Trophoblast cell (in vitro differentiated cells and primary cell): ENCODE measurements at places on chromosomes 4 and X.

- DNase-seq = no peak
These were observed 1512.2 kb downstream of the C4orf33 start for GRCh38 chr4:130608121-130608520.

GRCh38 chrX:2664502-2664901 is 26.6 kb upstream of the CD99 start:
- no peak for DNase-seq

GRCh38 chrX:28487818-28488217 is 99.4 kb upstream of the IL1RAPL1 start:
- DNase-seq = no peak

GRCh38 chr4:3074846-3075651 is 568 bp downstream of the HTT start:
- peak; percentile 45 for DNase-seq

- peak; percentile 9 for DNase-seq
These were observed 30.5 kb downstream of the PLAC8 start for GRCh38 chr4:83083925-83084475.

DNA sequence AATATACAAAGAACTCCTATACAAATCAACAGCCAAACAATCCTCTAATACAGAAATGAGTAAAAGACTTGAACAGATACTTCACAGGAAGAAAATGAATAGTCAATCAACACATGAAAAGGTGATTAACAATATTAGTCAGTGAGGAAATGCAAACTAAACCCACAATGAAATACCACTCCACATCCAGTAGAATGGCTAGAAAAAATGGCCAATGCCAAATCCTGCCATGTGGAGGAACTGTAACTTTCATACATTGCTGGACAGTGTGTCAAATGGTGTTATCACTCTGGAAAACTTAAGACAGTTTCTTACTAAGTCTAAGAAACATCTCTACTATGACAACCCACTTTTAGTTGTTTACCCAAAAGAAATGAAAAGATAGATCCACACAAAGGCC is 59.5 kb downstream of the NSG1 start:
- peak; percentile 71 for DNase-seq

DNA sequence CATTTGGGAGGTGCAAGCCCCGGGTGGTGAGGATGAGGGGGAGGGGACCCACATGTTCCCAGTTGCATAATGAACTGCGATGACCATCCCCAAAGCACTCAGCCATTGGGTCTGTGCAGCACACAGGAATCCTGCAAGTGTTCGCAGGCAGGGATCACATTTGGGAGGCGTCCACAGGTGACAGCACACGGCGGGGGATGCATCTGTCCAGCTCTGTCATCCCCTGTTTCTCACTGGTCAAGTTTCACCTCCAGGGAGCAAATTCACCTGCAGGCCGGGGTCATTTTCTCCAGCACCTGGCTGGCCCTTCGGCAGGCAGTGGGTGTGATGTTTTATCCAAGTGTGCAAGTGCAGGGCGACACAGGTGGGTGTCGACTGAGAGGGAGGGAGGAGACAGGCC is 33.3 kb upstream of the SORCS2 start:
- no peak for DNase-seq

DNA sequence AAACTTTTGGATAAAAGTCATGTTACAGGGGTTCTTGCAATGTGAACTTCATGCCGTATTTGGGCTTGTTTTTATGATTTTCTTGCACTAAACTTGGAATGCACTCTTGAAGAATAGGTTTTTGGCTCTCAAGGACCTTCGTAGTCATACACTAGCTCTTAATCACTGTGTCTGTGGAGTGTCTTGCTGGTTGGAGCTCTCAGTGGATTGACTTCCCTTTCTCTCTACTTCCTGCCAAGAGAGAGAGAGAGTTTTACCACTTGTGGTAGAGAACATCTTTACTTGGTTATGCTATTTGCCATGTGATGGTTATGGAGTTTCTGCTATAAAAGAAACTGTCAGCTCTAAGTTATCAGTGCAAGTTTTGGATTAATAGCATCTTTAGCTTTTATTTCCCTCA is 112.4 kb downstream of the BMPR1B start:
- DNase-seq = no peak

DNA sequence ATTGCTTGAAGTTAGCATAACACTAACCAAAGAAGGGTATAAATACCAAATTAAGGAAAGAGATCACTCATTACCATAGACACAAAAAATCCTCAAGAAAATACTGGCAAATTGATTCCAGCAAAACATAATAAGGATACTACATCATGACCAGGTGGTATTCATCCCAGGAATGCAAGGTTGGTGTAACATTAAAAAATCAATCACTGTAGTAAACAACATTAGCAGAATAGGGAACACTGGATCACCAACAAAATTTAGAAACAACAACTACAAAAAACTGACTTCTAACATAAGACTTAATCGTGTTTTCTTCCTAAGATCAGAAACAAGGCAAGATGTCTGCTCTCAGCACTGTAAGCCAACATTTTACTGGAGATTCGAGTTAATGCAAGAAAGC is 14.1 kb downstream of the GAK start:
- no peak for DNase-seq
